ENCODE measurements at places on chromosomes 3 and 15.

- no peak for DNase-seq
Measured at GRCh38 chr15:57215326-57215725, 161.0 kb upstream of the CGNL1 start.

DNA sequence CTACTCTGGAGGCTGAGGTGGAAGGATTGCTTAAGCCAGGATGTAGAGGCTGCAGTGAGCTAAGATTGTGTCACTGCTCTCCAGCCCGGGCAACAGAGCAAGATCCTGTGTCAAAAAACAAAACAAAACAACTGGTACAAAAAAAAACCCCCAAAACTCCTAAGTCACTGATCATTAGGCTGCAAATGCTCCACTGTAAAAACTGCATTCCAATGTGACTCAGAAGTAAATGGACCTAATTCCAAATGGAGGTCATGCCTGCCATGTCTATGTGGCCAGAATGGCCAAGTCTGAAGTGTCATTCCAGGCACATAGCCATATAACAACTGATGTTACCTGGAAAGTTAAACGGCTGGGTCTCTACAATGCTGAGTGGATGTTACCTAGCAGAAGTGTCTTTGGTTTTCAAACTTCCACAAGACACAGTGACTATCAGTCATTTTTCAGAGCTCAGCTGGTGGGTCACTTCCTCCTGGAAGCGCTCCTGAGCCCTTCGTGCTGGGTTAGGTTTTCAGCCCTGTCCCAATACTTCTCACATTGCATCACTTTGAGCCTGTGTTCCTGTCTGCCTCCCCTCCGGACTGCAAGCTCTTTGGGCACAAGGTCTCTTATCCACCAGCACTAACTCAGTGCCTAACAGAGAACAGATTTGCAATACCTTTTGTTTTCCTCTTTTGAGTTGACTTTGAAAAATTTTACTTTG is 10.6 kb downstream of the FSTL1 start:
- no peak for DNase-seq

GRCh38 chr3:194928227-194928626 is 242.5 kb downstream of the FAM43A start:
- DNase-seq: peak; percentile 53

DNA sequence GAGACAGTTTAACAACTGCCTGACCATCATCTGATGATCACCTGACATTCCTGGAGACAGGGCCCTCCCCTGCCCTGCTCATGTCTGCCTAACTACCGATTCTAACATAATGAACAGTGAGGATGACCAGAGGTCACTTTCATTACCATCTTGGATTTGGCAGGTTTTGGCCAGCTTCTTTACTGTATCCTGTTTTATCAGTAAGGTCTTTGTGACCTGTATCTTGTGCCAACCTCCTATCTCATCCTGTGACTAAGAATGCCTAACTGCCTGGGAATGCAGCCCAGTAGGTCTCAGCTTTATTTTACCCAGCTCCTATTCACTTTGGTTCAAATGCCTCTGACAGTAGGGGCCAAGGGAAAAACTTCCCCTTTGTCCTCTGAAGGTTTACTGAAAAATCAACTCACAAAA is 40.2 kb downstream of the METTL6 start:
- peak; percentile 72 for DNase-seq

GRCh38 chr15:55494931-55495330 is 13.1 kb downstream of the DNAAF4 start:
- DNase-seq: no peak

GRCh38 chr3:64687781-64688604 is at the start of gene ADAMTS9:
Gene ADAMTS9 (minus strand): TSS chr3:64688000. CDS start chr3:64687657, 343 bp downstream.
- DNase-seq: peak; percentile 28

DNA sequence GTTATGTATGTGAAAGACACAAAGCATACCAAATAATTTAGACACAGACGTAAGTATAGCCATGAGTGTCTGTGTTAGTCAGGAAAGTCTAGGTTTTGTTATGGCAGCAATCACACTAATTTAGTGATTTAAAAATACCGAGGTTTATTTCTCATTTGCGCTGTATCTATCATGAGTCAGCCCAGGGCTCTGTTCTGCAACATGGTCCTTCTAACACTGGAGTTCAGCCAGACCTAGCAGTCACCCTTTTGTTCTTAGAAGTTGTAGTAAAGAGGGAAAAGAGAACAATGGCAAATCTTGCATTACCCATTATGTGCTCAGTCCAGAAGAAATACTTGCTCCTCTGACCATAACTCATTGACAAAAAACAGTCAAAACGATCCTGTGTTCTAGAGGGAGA is 311.5 kb downstream of the NLGN1 start:
- DNase-seq: no peak

GRCh38 chr15:27705056-27705455 is 394.1 kb downstream of the OCA2 start:
- DNase-seq: no peak

DNA sequence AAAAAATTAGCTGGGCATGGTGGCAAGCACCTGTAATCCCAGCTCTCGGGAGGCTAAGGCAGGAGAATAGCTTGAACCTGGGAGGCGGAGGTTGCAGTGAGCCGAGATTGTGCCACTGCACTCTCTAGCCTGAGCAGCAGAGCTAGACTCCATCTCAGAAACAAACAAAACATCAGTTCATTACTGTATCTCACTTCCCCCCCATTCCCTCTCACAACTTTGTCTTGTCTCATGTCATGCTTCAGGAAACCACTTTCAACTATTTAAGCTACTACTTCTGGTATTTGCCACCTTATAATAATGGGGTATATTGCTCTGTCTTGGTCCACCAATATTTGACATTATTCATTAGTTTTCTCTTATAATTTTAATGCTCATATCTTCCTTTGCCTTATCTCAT is 26.2 kb downstream of the PIK3CA start:
- no peak for DNase-seq

GRCh38 chr3:134378818-134379217 is 4.6 kb upstream of the AMOTL2 start:
- DNase-seq: no peak

GRCh38 chr3:16423298-16423697 is 90.2 kb downstream of the RFTN1 start:
- no peak for DNase-seq

DNA sequence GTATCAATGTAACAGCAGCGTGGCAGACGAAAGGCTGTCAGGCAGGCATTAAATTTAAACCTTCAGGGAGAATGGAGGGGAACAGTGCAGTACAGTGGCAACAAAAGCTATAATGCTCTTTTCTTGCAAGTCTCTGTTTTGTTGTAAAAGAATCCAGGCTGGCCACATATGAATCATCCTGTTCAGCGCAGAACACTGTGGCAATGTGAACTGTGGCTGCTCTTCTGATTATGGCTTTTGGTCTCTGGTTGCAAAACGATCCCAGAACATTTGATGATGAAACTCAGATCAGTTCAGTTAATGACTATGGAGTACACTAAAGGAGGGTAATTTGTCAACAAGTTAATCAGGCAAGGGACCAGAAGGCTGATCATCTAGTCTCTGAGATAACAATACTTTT is 219.7 kb upstream of the SGO1 start:
- peak; percentile 34 for DNase-seq

Measured in NCI-H226 (cell line).